Amygdala (tissue), 56 donors: ENCODE measurements at places on chromosomes 1 and 21.
A peak's percentile ranks its signal among the peaks of the same experiment; 100 is the strongest.

GRCh38 chr1:2789164-2789985 is 12.1 kb downstream of the TTC34 start:
- no peak for DNase-seq

GRCh38 chr21:35016071-35016470 is 33.0 kb downstream of the RUNX1 start:
- DNase-seq = no peak

GRCh38 chr1:102015728-102016127 is 19.0 kb upstream of the OLFM3 start:
- no peak for DNase-seq

GRCh38 chr1:15965228-15965767 is 10.6 kb downstream of the ZBTB17 start:
- peak; percentile 81 for DNase-seq

DNA sequence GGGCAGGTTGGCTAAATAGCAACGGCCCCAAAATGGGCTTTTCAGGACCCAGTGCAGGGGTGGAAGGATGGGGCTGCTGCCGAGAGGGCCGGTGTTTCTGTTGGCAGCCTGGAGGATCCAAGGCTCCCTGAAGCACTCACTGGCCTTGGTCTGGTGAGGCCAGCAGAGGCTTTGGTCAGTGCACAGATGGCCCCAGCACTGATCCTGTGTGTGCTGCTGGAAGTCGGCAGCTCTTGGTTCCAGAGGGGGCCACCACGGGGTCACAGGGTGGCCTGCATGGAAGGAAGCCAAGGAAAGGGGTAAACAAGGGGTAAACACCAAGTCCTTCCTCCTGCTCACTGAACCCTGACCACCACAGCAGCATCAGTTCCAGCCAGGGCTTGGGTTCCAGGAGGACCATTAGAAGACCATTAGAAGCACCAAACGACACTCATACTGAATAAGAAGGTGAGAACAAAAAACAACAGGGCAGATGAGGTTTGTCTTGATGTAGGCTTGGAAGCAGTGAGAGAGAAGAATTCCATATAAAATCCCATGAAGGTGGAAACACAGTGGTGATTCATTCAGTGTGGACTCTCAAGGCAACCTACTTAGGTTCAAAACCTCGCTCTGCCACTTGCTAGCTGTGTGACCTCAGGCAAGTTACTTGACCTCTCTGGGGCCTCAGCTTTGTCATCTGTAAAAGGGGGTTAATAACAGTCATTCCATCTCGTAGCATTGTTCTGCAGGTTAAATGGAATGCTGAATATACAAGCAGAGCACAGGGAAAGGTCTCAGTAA is 184.5 kb downstream of the RUNX1 start:
- no peak for DNase-seq

- no peak for DNase-seq
Measured at GRCh38 chr1:116764906-116765862, 11.0 kb downstream of the CD2 start.

- DNase-seq = no peak
Measured at GRCh38 chr1:225880222-225880588, 2.0 kb downstream of the TMEM63A start.

GRCh38 chr1:30489737-30490389 is 233.5 kb downstream of the MATN1 start:
- DNase-seq = no peak
